Left hindlimb (tissue), 1 donor: ENCODE measurements at places on chromosomes 4 and X.

GRCh38 chr4:173074501-173074946, 94.1 kb upstream of the GALNT7 start:
- no peak for DNase-seq

GRCh38 chr4:140826701-140827027, 70.5 kb upstream of the TBC1D9 start:
- no peak for DNase-seq

GRCh38 chrX:56231537-56232090, 542 bp upstream of the KLF8 start:
- no peak for DNase-seq

GRCh38 chrX:138877746-138878145, 166.2 kb upstream of the FGF13 start:
- no peak for DNase-seq

GRCh38 chrX:102338162-102338561, 91.2 kb downstream of the NXF2 start:
- no peak for DNase-seq

- no peak for DNase-seq
These were observed 10.7 kb downstream of the MAGED2 start for GRCh38 chrX:54818221-54818620.

GRCh38 chrX:40094041-40094899, 3.5 kb downstream of the BCOR start:
- DNase-seq = peak; percentile 57

GRCh38 chr4:137420901-137421396, 111.3 kb downstream of the PCDH18 start:
- no peak for DNase-seq

DNA sequence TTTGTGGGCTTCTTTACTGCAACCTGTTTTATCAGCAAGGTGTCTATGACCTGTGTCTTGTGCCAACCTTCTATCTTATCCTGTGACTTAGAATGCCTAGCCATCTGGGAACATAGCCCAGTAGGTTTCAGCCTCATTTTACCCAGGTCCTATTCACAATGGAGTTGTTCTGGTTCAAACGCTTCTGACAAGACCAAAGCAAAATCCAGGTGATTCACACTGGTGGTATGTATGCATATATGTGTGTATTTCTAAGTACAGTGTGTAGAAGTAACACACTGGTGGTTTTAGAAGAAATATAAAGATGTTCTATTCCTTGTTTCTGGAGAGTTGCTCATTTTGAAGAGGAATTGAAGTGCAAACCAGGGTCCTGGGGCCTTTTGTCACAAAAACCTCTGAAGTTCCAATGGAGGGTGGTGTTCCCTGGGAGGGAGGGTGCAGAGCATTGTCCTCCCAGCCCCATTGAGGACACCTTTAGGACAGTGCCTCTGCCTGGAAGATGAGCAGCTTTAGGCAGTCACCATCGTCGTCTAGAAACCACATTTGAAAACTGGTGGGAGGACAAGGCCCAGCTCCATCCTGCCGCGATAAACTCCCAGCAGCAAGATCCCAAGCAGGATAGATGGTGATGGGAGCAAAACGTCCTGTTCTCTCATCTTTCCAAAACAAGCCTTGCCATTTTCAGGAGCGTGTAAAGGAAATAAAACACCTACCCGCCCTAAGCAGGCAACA, 191.4 kb downstream of the TSPAN5 start:
- DNase-seq = no peak

DNA sequence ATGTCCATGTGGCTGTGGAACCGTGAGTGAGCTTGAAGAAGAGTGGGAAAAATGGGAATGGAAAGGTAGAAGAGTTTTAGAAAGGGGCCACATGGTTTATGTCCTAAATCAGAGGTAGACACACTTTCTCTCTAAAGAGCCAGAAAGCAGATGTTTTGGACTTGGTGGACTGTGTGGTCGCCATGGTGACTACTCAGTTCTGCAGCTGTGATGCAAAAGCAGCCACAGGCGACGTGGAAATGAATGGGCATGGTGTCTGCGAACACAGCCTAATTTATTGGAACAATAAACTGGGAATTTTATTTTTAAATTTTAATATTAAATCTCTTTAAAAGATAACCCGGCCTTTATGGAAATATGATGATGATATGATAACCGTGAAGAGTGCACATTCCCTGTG, 386.0 kb upstream of the FAT1 start:
- no peak for DNase-seq

GRCh38 chrX:53374222-53374820, 48.1 kb downstream of the SMC1A start:
- no peak for DNase-seq

DNA sequence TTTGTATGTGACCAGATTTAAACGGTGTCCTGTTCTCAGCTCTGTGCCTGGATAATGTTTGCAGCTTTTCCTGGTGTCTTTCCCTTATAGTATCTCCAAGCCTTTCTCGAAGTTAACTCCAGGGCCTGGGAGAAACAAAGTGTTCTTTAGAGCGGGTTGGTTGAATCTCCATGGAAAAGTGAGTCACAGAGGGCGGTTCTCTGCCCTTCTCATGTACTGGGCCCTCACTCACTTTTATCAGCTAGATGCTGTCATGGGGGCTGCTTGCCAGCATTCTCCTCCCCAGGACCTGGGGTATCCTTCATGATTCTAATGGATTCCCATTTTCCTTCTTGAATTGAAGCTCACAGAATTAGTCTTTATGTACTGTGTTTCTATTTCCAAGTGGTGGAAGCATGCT, 46.1 kb upstream of the MAGEC2 start:
- no peak for DNase-seq

- no peak for DNase-seq
These were observed 21.9 kb upstream of the MRFAP1 start for GRCh38 chr4:6618386-6619115.

GRCh38 chr4:165378745-165379677, at the start of gene CPE:
TSS of gene CPE (plus strand) at chr4:165379008. CDS start at chr4:165379222, 214 bp downstream.
- DNase-seq = peak; percentile 86

GRCh38 chr4:176953021-176953420, 160.3 kb upstream of the VEGFC start:
- no peak for DNase-seq

GRCh38 chrX:154602766-154603437, 16.2 kb downstream of the CTAG1B start:
- peak; percentile 19 for DNase-seq

- DNase-seq = no peak
These were observed 8.0 kb downstream of the MAEA start for GRCh38 chr4:1297456-1298325.

DNA sequence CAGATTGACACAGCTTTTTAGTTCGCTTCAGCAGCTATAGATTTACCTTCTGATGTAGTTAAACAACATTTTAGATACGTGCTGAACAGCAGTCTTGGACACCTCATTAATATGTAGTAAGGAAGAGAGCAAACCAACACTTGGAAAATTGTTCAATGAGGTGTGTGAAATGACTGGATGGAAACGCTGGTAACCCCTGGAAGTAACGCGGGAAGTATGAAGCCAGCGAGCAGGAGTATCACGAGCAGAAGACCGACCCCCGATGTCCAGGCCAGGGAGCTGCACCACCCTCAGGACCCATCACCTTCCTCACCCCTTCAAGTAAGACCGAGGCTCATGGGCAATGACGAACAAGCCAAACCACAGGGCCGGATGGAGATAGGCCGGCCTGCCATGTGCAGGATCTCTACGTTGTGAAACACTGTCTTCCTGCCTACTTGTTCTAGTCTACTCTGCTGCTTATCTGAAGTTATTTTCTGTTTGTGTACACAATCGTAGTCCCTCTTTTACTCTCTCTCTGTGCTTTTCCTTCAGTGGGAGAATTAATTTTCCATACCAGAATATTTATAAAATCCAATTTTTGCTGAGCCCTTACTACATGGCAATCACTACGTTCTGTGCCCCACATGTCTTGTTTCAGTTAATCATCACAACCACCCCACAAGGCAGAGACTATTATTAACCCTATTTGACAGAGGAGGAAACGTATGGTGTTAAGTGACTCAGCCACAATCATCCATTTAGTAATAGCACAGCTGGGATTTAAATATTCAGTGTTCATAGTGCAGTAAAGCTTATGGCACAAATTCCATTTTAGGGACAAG, 221.7 kb downstream of the APBB2 start:
- DNase-seq = no peak
